ENCODE measurements at places on chromosomes 7 and 10. TPM values are rescaled to one million over a fixed set of nuclear protein-coding genes. Genes with fewer than 3 reads are reported as not detected.

EXOC6 gene
- 2.0 TPM for total RNA-seq

SFTPA1 gene
- total RNA-seq, result 0.07 TPM

ACHE gene
- 19.8 TPM for total RNA-seq

ELMO1 gene
- 49.8 TPM for total RNA-seq

GBX1 gene
- total RNA-seq, result 1.0 TPM
